ENCODE measurements at places on chromosomes 2 and 18.

- DNase-seq: no peak
These were observed 4.0 kb upstream of the BCL11A start for GRCh38 chr2:60557486-60557864.

DNA sequence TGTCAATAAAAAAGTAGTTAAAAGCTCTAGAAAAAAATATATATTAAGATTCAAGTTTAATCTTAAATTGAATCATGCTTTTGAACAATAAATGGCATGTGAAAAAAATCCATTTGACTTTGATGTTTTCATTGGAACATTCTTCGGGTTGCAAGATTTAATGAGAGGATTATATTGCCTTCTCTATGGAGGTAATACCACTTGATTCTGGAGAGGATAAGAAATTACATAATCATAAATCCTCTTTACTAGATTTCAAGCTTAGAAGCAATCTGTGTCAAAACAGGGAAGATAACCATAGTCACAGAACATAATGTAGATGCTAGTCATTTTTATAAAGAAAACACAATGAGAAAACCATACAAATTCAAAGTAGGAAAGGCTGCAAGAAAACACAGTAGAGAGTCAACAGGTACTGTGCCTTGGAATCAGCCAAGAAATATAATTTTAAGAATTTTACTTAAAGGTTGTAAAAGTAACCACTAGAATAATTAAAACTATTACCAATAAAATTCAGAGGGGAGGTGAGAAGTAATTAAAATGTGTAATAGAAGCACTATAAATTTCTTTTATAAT is 18.7 kb upstream of the MAPRE2 start:
- DNase-seq: no peak

DNA sequence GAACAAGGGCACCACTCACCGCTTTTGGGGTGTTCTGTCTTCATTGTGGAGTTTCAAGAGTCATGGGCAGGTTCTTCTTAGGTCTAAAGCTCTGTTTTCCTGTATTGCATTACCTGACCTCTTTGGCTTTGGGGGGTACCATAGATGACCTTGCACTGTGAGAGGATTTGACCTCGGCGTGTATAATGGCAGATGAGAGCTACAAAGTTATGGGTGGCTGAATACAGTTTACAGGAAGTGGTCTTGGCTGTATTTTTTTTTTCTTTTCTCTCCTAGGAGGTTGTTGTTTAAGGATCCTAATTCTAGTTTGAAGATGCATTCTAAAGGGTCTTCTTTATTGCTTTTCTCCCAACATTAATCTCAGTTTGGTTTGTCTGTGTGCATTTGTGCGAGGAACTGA is 11.5 kb downstream of the GAL3ST2 start:
- DNase-seq: no peak

GRCh38 chr2:5803547-5803946 is 111.4 kb downstream of the SOX11 start:
- peak; percentile 65 for DNase-seq

DNA sequence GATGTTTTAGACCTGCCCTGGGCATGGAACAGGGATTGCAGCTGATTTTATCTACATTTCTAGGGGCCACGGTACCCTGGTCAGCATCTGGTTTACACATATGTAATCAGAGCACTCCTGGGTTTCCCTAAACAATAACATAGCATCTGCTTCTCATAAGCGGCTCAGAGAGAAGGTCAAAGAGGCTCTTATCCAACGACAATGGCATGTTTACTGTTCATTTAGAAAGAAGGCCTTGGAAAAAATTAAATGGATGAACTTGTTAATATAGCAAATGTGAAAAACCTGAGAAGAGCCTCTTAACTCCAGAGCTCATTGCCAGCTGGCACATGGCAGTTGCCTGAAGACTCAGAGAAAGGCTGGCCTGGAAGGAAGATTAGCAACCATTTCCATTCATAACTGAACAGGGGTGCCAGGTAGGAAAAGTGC is 202.8 kb upstream of the THUMPD2 start:
- DNase-seq: no peak

DNA sequence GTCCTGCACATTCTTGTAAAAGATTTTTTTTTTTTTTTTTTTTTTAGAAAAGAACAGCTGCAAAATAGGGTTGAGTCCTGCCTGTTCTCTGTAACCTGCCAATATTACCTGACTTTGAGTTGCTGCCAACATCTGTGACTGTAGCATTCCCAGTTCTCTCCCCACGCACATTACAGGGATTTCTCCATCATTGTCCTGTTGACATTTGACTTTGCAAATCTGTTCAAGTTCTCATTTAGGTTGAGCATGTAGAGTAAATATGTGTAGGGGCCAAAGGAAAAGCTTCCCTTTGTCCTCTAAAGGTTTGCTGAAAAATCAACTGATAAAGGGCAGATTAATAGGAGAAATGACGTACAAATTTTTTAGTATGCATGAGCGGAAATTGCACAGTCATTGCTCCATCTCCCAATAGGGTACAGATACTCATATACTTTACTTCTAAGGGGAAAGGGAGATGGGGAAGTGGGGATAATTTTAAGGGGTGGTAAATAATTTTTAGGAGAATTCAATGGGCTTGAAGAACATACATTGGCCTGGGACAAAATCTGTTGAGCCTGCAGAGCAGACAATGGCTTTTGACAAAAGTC is 385.5 kb downstream of the PIK3C3 start:
- DNase-seq: no peak

GRCh38 chr2:239660390-239661230 is 259.8 kb upstream of the HDAC4 start:
- DNase-seq: no peak

- peak; percentile 53 for DNase-seq
These were observed 71.3 kb upstream of the ZNF532 start for GRCh38 chr18:58793361-58793760.

GRCh38 chr2:66507673-66508201 is 72.8 kb downstream of the MEIS1 start:
- DNase-seq: no peak

- peak; percentile 44 for DNase-seq
These were observed 325.2 kb upstream of the RAB12 start for GRCh38 chr18:8283891-8284585.

GRCh38 chr2:180219491-180219890 is 212.4 kb upstream of the CWC22 start:
- DNase-seq: peak; percentile 96

DNA sequence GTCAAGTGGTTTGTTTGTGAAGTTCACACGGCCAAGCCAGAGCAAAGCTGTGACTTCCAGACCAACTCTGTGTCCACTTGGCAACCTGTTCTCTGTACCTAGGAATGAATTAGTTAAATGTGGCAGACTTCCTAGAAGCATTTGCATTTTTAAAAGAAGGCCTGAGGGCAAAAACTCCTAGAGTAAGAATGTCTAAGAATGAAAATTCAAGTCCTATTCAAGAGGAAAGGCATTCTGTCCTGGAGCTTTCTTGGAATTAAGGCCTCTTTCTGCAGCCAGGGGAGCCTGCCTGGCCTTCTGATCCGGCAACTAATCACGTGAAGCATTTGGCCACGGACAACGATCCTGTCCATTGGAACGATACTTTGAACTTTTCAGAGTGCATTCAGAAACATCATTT is 155.0 kb downstream of the SETBP1 start:
- no peak for DNase-seq

DNA sequence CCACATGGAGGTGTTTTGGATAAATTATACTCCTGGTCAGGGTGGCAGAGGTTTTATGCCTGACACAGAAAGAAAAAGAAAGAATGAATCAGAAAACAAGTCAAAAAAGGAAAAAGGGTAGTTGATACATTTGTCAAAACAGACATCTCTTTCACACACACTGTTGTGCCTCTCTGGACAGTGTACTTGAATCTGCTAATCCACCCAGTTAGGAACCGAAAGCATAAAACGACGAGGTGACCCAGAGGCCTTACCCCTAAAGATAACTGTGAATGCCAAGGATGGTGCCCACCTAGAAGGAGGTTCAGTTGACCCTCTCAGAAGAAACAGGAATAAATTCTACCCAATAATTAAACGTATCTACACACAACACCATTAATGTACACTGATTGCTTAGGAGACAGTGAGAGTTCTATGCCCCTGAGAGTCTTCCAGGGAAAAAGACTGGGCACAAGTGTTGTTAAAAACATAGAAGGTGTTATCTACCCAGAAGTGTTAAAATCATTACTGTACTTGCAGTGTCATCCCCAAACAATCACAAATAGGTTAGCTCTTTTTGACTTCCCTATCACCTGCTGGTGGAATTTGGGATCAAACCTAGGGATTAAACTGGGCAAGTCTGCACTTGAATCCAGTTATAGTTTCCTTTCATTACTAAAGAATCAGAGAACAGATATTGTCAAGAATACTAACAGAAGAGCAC is 123.2 kb upstream of the DNAJC10 start:
- DNase-seq: no peak
